NCI-H1436 treated with DMSO at 0.1 percent for 48 hours (cell line): ENCODE measurements at places on chromosomes 1 and 21.

DNA sequence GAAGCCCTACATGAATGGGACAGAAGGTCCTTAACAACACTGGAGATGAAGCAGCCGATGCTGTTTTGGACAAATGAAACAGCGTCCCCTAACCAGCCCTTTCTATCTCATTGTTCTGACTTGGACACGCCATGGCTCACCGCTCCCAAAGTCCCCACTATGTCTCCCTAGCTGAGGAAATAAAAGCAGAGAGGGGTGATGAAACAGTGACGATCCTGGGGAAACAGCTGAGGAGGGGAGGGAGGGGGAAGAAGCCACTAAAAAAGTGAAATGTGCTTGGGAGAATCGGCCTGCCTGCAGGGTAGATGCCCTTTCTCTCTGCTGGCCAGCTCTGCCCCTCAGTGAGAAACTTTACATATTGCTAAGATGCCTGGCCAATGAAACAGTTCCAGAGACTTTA is 1.1 kb upstream of the ACKR1 start:
- no peak for DNase-seq

- DNase-seq = no peak
Observed at GRCh38 chr1:183911285-183911684, 106.4 kb downstream of the RGL1 start.

- DNase-seq = no peak
Observed at GRCh38 chr1:225950905-225951497, 10.0 kb upstream of the LEFTY2 start.

DNA sequence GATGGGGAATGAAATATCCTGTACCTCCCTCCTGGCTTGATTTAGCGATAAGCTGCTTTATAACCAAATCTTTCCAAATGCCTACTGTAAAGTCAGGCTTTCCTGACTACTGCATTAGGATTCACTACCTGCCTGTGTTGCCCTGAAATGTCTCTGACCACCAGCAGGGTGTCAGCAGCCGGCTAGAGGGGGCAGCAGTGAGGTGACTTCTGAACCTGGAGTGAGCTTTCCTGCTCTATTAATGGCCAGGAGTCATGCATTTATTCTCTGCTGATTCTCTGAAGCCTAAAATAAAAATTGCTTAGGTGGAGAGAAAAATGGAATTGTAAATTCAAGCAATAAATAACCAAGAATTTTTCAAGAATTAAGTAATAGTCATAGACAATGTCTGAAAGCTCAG is 2.5 kb downstream of the BACE2 start:
- no peak for DNase-seq

GRCh38 chr1:119674835-119675289 is 26.8 kb upstream of the ZNF697 start:
- peak; percentile 58 for DNase-seq

DNA sequence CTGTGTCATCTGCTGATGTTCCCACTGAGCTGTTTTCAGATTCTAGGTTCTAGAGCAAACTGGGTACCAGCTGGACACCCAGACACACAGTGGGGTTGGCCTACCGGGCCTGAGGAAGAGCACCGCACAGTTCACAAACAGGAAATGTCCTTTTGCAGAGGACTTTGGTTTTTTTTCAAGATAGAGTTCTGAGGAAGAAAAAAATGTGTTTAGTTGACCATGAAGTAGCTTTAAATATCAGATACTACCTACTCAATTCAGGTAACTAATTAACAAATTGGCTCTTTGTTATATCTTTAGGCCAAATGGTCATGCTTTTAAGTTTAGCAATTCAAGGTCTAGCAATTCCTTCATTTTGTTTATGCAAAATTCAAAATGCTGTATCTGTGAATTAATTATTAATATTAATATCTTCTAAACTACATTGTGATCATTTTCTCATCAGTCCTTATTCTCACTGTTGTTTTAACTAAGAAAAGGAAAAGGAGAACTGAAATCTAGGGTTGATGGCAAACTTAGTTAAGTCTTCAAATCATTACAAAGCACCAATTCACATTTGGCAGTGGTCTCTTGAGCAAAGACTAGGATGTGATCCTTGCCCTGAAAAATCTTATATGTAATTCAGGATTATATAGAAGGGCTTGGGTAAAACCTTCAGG is 17.2 kb upstream of the NCF2 start:
- DNase-seq = no peak

DNA sequence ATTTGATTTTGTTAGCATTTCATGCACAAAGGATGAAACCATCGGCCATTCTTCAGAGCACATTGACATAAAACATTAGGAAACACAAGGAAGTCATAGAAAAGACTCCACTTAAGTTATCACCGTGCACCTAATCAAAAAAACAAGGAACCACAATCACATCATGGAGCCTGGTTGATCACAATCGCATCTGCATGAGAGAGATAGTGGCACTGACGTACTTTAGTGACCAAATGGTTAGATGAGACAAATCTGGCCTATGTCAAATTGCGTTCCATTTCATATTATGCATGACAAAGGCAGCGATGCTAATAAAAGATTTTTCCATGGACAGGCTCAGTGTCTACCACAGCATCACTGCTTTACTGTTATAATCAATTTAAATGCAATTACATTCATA is 571.8 kb upstream of the ADGRL2 start:
- DNase-seq = no peak

DNA sequence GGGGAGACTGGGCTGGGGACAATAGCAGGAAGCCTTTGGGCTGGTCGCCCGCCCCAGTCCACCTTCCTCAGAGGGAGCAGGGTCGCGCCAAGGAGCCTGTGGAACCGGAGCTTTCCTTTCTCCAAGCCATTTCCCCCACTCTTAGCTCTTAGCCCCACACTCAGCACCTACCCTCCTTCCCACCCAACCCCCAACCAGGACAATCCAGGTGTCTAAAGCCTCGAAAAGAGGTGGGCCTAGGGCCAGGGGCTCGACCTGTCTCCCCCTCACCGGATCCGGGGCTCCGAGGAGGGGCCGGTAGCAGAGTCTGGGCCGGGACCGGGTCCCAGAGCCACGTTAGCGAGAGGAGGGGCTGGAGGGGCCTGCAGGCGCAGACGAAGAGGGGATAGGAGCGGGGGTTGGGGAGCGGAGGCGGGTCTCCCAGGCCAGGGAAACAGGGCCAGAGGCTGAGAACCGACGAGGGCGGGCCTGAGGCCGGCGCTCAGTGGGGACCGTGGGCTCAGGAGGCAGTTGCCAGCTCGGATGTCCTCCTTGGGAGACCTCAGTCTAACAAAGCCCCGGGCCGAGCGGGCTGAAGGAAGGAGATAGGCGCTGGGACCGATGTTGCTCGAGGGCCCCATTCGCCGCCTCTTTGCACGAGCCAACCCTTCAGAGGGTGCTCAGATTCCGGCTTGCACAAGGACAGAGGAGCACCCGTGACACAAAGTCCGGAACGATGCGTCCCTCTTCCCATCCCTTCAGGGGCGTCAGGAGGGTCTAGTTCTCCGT is 943 bp downstream of the SEMA6C start:
- no peak for DNase-seq

DNA sequence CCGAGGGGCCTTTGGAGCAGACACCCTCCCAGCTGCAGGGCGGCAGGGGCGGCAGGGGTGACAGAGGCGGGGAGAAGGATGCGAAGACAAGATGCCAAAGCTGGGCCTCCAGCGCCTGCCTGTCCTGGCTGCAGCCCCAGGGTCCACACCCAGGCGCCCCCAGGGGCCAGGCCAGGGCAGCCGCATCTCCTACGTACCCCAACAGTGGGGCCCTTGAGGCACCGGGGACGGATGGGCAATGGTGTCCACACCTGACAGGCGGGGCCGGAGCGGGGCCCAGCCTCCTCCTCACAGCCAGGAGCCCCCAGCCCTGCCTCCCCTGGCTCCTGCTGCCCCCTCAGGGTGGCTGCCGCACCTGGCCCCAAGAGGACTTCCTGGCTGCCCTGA is 7.2 kb downstream of the B3GALT6 start:
- no peak for DNase-seq

GRCh38 chr1:205777994-205778393 is 2.7 kb upstream of the RAB29 start:
- no peak for DNase-seq

DNA sequence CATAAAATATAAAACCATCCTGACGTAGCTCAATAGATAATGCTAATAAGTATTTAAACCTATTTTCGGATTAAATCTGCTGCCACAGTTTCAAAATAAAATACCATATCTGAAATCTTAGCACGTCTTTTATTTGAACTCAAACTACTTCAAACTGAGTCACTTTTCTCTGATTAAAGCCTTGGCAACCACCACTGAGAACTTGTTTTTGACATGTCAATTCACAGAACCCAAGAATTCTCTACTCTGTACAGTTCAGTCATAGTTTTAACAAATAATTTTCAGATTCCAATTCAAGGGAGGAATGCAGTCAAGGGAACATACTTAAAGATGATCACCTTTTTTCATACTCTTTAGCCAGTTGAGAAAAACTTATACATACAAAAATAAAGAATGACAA is 643.2 kb downstream of the KCNT2 start:
- no peak for DNase-seq

DNA sequence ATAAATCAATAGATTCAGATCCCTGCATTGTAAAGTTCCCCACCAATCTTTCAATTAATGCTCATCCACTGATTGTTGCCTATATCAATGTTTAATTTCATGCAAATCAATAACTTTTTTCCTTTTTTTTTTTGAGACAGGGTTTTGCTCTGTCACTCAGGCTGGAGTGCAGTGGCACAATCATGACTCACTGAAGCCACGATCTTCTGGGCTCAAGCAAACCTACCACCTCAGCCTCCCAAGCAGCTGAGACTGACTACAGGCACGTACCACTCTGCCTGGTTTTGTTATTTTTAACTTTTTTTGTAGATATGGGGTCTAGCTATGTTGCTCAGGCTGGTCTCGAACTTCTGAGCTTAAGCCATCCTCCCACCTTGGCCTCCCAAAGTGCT is 25.7 kb downstream of the DIO1 start:
- DNase-seq = no peak

- peak; percentile 51 for DNase-seq
Observed at GRCh38 chr1:205477759-205478247, 22.0 kb upstream of the BLACAT1 start.

GRCh38 chr1:27956761-27957160 is 3.0 kb upstream of the XKR8 start:
- DNase-seq = no peak

DNA sequence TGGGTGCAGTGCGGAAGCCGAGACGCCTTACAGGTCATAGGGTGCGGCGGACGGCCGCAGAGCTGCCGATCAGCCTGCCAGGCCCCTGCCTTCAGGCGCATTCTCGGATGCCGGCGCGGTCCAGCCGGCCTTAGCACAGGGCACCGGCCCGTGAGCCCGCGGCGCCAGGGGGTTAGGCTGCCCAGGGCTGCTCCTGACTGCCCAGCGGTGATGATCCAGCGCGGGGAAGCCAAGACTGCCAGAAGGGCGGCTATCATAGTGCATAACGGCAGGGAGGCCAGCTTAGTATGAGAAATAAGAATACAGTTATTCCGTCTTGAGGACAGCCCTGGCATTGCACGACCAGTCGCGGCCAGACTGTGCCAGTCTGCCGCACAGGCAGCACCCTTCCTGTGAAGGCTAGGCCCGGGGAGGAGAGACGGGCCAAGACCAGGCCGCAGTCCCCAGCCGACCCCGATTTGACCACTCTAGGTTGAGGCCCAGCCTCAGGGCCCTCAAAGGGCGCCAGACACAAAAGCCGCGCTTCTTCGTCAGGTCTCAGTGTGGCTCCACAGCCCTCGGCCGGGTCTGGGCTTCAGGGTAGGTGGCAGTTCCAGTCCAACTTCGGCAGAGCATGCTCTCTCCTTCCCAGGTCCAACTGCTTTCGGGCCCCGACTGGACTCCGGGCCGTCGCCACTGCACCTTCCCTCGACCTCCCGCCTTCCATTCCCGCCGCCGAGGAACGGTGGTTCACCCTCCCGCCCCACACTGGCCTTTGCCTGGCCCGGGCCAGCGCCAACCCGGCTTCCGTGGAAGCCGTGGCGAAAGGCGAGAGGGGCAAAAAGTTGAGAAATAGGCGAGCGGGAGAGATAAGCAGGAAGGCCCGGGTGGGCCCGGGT is 829 bp downstream of the ALX3 start:
- DNase-seq = no peak

- DNase-seq = no peak
Observed at GRCh38 chr1:64754173-64754572, 9.3 kb downstream of the RAVER2 start.

DNA sequence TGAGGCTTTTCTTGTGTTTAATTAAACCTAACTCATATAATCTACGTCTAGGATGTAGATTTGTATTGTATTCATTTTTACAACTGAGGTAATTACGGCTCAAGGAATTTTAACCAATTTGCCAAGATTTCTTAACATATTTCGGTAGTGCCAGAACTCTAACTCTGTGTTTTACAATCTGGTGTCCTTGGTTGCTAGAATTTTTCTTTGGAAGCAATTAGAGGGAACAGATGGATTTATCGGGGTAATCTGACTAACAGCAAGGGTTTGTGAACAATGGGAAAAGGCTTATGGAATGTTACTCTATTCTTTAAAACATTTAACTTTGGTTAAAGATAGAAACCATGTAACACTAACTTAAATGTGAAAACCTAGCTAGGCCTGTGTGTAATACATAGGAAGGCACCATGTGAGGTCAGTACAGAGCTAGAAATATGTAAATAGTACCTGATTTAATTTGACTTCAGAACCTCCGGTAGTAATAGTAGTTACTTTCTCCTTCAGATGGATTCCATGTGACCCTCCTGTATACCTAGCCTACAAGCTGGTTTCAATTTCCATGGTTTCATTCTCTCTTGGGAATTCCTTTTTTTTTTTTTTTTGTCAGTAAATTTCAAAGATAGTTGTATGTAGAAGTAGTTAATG is 1.2 kb downstream of the MTF2 start:
- peak; percentile 39 for DNase-seq

DNA sequence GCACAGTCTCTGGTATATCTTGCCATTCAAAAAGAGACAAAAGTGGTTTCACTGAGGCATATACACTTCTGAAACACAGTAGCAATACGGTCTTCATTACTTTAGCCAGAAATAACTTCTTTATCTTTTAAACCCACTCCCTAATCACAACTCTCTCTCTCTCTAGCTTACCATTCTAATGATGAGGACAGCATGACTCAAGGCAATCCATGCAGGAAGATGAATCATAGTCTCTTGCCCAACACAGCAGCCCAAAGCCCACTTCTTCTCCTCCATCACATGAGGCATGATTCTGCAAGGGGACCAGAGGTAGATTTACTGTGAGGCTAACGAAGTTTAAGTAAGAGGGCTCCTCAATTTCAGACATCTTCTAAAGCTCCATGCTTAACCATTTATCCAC is 285.0 kb upstream of the NR5A2 start:
- DNase-seq = no peak

DNA sequence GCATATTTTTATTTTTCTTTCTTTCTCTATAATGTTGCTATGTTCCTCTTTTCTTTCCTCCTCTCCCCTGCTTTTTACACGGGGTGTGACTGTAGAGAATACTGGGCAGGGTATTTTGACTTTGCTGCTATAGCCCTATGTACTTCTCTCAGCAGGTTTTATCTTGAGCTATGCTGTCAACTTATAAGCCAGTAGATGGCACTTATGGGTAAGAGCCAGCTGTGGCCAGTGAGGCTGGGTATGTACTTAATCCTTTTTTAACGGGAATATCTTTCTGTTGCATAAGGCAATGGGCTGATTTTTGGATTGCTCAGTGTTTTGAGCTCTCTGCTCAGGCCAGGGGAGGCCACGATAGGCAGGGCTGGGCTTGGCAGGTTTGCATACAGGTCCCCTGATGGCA is 99.0 kb downstream of the KCNK2 start:
- no peak for DNase-seq

GRCh38 chr1:38135625-38136414 is 89.2 kb upstream of the POU3F1 start:
- no peak for DNase-seq
